ENCODE measurements at places on chromosomes 7 and 10.
A peak's percentile ranks its signal among the peaks of the same experiment; 100 is the strongest.

DNA sequence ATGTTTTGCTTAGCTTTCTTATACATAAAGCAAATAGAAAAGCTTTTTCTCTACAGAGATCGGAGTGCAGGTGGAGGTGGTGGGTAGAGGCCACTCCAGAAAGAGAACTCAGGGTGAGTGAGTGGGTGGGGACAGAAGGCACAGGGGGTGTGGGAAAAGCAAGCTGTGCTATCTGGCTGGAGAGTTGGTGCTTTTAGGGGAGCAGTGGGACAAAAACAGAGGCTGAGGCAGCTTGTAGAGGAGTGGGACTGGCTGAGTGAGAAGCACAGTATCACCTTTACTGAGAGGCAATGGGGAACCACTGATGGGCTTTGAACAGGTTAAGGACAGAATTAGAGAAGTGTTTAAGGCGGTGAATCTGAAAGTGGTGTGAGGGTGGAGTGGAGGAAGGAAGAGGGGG is 275.3 kb downstream of the TCF7L2 start:
- DNase-seq: no peak

DNA sequence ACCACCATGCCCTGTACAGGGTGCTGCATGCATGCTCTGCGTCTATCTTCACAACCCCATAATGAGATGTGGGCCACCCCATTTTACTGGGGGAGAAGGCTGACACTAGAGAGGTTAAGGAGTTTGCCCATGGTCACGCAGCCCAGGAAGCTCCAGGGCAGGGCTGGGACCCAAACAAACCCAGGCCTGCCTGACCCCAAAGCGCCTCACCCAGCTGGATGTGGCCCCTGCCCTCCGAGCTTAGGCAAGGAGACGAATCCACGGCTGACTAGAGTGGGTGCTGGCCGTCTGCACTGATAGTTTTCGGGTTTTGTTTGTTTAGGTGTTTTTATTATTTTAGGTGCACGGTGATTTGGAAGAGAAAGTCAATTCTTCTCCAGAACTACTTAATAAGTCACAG is 65.7 kb downstream of the CHST15 start:
- DNase-seq: no peak

DNA sequence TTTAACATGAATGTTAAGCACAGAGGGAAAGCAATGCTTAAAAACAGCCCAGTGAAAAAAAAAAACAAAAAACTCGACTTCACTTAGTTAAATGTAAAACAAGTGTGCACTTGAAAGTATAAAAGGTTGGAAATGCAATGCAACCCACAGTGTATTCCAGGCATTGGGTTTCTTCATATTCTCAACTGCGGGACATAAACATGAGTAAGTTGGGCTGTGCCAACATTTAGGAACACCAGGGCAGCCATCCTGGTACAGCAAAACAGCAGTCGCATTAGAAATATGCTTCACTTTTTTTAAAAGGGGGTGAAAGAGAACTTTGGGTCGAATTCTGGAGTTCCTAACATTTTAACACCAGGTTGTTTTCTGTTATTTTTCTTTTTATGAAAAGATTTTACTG is 937 bp downstream of the STEAP1 start:
- DNase-seq: no peak

DNA sequence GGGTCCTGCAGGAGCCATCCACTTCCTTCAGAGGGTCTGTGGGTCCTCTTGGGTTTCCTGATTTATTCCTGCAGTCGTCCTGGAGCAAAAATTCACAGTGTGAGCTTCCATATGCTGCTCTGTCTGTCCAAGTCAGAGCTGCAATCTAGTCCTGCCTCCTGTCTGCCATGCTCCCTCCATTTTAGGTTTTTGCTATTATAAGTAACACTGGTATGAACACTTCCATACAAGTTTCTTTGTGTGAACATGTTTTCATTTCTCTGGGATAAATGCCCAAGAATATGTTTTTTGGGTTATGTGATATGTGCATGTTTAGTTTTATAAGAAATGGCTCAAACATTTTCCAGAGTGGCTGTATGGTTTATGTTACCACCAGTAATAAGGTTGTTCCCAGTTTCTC is 188.1 kb downstream of the ACTR3B start:
- no peak for DNase-seq

- no peak for DNase-seq
Observed at GRCh38 chr7:157703131-157703530, 366.3 kb downstream of the DNAJB6 start.

DNA sequence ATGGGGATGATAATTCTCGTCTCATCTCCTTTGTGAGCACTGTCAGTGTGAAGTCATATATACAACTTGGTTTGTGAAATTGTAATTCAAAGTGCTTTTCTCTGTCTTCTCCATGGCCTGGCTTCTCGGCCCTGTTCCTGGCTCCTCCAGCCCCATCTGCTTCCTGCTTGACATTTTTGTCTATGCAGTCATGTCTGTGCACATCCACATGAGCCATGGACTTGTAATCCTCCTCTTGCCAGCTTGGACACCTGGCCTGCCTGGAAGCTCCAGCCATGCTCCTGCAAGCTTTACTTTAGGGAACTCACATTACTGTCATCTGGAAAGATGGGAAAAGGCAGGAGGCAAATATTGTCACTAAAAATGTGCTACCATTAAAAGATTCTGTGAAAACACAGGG is 576.0 kb upstream of the DPP6 start:
- no peak for DNase-seq

DNA sequence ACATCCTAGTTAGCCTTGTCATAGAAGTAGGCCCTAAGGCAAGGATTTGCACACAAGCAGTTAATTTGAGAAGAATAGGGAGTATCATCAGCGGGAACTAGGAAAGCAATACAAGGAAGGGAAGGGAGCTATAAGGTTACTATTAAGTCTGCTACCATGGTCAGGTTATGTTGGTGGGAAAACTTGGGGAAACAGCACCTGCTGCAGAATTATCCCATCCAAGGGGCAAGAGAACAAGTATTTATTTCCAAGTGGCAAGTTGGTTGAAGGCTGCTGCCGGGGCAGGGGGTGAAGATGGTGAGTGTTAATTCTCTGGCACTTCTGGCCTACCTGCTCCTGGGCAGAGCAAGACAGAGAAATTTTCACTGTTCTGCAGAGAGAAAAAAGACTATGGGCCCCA is 55.0 kb downstream of the CAV1 start:
- no peak for DNase-seq

DNA sequence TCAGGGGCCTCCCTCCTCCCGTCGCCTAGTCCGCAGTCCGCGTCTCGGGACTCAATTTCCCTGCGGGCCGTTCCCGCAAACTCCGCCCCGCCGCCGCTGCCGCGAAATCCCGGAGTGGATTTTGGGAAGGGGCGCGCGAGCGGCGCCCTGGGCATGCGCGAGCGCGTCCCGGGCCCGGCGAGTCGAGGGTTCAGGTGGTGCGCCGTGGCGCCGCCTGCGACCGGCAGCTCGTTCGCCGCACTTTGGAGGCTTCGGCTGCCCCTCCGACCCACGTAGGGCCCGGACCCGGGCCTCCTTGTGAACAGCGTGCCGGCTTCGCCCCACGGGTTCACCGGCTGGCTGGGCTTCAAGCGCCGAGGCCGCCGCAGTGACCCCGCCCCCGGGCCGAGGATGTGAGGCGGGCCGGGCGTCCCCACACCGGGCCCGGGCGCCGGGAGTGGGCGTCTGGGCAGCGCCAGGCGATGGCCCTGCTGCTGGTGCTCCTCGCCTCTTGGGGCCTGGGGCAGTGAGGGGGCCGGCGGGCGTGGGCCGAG is at the start of gene PLEKHA8:
Gene PLEKHA8, plus strand, starts transcription at position 197 of the 533 bp plus-strand sequence. CDS start 351 bp downstream, outside the sequence.
- peak; percentile 85 for DNase-seq

- peak; percentile 59 for DNase-seq
Observed at GRCh38 chr7:97835296-97836138, 36.7 kb downstream of the ASNS start.

- no peak for DNase-seq
Observed at GRCh38 chr7:117134411-117134810, 181.1 kb downstream of the ST7 start.

- DNase-seq: peak; percentile 73
Observed at GRCh38 chr7:92246360-92247101, 757 bp downstream of the ANKIB1 start.

DNA sequence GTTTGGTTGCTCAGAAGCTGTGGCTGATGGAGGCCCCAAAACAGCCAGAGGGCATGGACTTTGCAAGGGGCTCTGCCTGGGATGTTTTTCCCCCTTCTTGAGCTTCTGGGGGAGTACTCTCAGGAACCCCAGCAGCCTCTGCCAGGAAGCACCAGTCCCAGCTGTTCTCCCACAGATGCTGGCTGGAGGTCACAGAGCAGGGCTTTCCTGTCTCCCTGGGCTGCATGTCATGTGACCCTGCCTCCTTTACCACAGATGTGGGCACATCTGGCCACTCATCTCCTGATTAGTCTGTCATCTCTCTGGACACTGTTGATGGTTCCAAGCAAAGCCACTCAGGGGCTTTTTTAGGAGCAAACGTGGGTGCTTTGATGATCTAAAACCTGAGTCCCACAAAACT is 136.7 kb downstream of the NEURL1 start:
- DNase-seq: no peak

DNA sequence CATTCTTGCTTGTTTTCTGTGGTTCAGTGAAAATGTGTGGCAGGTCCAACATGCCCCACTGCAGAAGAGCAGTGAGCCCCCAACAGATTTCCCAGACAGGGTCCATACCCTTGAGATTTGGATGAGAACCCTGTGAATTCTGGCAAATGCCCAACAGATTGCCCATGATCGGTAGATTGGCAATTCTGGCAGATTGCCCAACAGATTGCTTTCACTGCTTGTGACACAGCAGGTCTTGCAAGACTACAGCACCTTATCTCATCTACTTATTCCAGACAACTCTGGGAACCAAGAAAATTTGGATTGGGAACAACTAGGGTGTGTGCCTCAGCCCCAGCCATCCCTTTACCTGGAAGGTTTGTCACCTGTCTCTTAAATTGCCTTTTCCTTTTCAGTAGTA is 143.7 kb upstream of the COL1A2 start:
- no peak for DNase-seq

DNA sequence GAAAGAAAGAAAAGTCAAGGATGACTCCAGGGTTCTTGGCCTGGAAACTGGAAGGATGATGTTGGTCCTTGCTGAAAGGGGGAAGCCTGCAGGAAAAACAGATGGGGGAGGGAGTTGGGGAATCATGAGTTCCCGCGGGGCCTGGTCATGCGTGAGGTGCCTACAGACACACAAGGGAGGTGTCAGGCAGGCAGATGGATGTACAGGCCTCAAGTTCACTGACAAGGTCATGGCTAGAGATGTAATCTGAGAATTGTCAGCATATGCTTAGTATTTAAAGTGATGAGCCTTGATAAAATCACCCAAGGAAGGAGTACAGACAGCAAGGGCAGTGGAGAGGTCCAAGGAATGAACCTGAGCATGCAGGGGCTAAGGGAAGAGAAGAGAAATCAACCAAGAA is 46.8 kb downstream of the DLG5 start:
- DNase-seq: no peak

DNA sequence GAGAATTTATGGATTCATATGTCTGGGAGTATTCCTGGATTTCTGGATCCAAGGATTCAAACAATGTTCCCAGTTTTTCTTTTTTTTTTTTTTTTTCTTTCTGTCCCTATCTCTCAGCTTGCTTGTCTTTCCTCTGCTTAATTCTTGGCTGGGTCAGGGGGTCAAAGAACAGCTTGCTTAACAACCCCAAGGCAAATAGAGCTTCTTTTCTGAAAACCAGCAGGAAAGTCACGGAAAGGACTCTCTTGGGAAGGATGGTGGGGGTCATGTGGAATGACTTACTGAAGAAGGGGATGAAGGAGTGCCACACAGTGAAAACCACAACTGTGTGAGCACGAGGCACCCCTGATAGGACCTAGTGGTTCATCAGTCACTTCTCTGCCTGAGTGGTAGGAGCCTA is 36.1 kb downstream of the GRK5 start:
- no peak for DNase-seq

DNA sequence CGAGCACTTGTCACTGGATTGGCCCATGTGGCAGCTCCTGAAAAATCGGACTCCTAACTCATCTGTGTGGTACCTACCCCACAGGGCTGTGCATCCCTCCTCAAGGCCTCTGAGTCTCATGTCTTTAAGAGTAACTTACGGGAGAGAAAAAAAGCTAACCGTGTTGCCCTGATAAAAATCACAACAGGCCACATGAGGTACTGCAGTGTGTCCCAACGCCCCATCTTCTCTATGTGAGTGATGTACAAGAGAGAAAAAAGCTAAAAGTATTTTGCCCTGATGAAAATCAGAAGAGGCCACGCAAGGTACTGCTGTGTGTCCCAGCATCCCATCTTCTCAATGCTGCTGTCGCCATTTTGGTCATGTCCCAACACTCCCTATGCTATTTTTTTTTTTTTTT is 41.2 kb upstream of the ADRB1 start:
- DNase-seq: no peak

GRCh38 chr10:58622246-58622645 is 109.6 kb downstream of the BICC1 start:
- no peak for DNase-seq

DNA sequence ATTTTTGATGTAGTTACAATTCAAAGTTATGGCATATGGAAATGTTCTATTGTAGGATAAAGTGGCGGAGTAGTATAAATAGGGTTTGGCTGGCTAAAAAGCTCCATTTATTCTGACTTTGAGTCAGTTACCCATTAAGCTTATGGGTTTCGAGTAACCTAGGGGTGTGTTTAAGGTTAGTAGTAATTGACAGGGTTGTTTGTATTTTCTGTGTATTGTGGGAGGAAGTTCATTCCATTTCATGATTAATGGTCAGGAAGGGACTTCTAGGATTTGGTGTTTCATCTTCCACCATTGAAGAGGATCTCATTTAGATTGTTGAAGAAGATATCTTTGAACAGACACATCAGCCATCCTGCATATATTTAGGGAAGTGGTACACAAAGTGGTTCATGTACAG is 75.0 kb downstream of the BICC1 start:
- no peak for DNase-seq

- DNase-seq: no peak
Observed at GRCh38 chr10:62248465-62248864, 20.2 kb downstream of the RTKN2 start.

DNA sequence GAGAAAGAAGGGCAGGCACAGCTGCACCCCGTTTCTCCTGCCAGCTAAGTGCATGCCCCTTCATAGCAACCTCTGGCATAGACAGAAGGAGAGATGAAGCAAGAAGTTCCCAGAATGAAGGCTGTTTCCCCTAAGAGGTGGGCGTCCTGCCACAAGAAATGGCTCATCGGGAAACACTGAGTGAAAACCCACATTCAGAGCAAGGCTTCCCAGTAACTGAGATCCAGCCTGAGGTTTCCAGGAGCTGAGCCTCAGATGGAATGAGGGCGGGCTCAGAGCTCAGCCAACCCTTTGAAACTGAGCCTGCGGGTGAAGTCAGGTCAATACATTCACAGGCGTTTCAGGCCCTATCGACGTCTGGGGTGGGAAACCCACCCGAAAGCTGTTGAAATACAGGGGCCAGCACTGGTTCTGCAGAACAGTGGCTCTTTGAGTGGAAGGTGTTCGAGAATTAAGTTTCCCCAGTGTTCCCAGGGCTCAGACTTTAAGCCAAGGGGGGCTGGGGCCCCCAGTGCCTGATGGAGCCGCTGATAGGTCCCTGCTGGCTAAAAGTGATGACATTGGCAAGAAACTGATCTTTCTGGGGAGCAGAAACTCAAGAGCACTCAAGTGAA is 510.2 kb downstream of the RPS24 start:
- DNase-seq: peak; percentile 16

Measured in hippocampal formation (tissue), 2 donors.